ENCODE measurements at places on chromosomes 5 and 9. TPM values are rescaled to one million over a fixed set of nuclear protein-coding genes. Genes with fewer than 3 reads are reported as not detected.

Gene DNAH5
- polyA plus RNA-seq = 0.49 TPM

Gene FOXD4L6
- polyA plus RNA-seq = not detected

Gene KIF27
- 1.5 TPM for polyA plus RNA-seq

Gene PFN3
- polyA plus RNA-seq = not detected

Gene EPB41L4B
- polyA plus RNA-seq = 7.7 TPM

Gene IFNB1
- not detected for polyA plus RNA-seq

Gene GFRA3
- 1.0 TPM for polyA plus RNA-seq

Data from kidney (tissue), 22 donors.